BJ (cell line): ENCODE measurements at places on chromosomes 16 and 17.

GRCh38 chr17:78891406-78892061, 11.5 kb downstream of the CEP295NL start:
- DNase-seq = no peak

DNA sequence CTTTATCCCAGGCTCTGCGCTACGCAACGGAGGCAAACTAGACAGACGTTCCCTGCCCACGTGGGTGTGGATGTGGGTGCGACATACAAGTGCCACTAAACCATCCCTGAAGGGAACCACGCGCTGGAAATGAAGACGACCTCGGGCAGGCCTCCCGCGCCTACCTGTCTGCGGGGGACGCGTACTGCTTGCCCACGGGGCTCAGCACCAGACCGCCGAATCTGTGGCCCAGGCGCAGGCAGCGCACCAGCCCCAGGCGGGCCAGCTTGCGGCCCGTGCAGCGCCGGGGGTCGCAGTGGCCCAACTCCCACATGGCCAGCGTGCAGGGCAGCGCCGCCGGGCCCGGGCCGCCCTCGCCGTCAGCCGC, 480 bp downstream of the TSR3 start:
- DNase-seq = no peak

DNA sequence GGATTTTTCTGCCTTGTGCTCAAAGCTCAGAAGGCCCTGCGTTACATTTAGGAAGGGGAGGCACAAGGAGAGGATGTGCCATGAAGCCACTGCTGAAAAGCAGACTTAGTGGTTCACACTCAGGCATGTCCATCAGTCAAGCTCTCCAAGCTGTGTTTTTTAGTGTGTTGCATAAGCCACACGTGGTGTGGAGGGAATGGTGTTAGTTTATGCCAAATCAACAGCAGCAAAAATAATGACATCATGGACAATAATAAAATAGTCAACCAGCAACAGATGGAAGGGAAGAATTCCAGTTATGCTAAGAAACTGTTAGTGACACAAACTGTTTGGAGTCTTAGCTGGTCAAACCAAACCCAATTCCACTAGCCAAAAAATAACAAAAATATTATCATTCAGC, 438.3 kb downstream of the NPIPA7 start:
- no peak for DNase-seq

GRCh38 chr17:3983606-3984484, 19.6 kb upstream of the ATP2A3 start:
- no peak for DNase-seq

DNA sequence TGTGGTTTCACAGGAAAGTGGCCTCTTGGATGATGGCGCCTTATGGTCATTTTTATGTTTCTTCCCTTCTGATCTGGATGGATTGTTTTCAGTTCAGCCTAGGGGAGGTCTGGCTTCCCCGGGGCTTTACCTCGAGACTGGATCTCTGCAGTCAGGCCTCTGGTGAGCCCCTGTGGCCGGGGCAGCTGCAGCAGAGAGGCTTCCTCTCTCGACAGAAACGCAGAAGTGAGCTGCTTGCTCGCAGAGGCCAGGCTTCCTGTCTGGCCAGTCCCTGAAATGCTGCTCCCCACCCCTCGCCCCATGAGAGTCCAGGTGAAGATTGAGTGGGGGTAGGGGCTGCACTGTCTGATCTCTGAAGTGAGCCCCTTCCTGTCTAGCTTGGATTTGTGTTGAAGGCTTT, 44.0 kb downstream of the PLCG2 start:
- no peak for DNase-seq

DNA sequence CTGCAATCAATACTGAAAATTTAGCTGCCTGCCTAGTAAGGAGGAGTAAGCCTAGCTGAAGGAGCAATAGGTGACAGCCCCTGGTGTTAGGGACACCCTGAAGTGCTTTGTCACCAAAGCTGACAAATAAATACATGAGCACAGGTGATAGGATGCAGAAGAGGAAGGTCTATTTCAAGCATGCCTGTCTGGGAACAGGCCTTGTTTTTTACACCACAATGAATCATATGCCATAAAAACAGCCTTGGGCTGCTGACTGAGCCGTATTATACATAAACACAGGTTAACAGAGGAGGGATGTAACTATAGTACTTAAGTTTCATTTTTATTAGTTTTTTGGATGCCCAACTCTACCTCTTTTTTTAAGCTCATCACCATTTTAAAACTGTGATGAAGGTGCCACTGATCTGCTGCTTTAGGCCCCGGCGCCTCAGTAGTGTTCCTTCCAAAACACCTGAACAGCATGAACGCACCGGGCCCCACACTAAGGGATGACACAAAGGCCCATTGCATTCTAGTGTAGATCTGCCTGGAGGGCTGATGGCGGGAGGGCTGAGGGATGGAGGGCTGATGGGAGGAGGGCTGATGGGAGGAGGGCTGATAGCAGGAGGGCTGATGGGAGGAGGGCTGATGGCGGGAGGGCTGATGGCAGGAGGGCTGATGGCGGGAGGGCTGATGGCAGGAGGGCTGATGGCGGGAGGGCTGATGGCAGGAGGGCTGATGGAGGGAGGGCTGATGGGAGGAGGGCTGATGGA, 150.3 kb downstream of the AATF start:
- DNase-seq = peak; percentile 27

- DNase-seq = no peak
Observed at GRCh38 chr16:72112452-72112792, 18.8 kb downstream of the DHX38 start.

- DNase-seq = no peak
Observed at GRCh38 chr17:33657181-33657580, 364.1 kb upstream of the ASIC2 start.

- DNase-seq = no peak
Observed at GRCh38 chr16:68972013-68972412, 128.7 kb downstream of the TANGO6 start.
